ENCODE measurements at places on chromosomes 3 and 15.

DNA sequence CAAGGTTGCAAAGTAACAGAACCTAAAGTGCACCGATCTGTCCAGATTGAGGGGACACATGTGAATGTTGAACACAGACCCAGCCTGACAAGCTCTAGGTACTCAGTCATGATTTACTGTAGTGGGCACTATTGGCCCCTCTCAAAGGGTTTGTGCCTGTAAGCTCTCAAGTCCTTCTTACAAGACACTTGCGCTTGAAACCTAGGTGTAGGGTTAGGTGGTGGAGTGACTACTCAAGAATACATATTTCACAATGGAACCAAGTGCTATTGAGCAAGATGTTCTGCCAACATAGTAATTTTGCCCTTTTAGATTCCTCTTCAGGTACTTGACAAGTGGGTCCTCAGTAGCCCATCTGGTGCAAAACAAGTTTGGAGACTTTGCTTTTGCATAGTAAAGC lies 169.9 kb downstream of the AKAP13 start:
- DNase-seq, result no peak

GRCh38 chr3:123876858-123877257 lies 7.3 kb downstream of the MYLK start:
- no peak for DNase-seq

- DNase-seq, result no peak
Measured at GRCh38 chr15:93231994-93232393, 143.0 kb upstream of the RGMA start.

GRCh38 chr15:65305776-65306175 lies 1.3 kb downstream of the RNU5B-1 start:
- no peak for DNase-seq

- no peak for DNase-seq
Measured at GRCh38 chr3:89562373-89562772, 455.0 kb downstream of the EPHA3 start.

DNA sequence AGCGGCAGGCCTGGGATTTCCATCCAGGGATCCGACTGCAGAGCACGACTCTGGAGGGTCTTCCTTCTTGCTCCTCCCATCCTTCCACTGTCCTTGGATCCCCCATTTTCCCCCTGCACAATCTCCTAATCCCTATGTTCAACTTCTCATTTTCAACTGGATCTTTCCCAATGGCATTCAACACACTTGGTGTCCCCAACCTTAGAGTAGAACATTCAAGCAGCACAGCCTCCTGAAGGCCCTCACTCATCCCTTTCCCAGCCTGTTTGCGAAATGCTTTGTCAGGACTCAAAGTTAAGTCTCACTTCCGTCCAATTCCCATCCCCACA lies 32.3 kb downstream of the RPN1 start:
- no peak for DNase-seq

- DNase-seq, result no peak
Measured at GRCh38 chr3:63706321-63707085, 54.0 kb downstream of the SNTN start.

- no peak for DNase-seq
Measured at GRCh38 chr15:92847841-92848240, 52.3 kb upstream of the CHD2 start.

DNA sequence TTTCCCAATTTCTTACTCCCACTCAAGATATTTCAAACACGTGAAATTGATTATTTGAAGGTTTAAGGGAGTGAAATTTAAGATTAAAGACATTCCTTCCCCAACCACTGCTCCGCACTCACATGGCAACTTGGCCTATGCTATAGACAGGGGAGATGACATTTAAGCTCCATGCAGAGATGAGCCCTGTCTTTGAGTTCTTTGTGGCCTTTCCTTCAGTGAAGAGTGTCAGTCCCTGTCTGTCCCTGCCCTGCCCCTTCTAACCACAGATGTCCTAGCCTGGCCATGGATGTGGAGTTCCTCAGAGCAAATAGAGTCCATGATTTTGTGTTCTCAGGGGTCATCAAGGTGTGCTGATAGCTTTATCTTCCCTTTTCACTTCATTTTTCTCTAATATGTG lies 29.4 kb upstream of the THBS1 start:
- DNase-seq, result no peak

GRCh38 chr3:101857301-101857741 lies 8.0 kb downstream of the NFKBIZ start:
- no peak for DNase-seq

- no peak for DNase-seq
Measured at GRCh38 chr3:37702478-37703154, 159.1 kb upstream of the CTDSPL start.

DNA sequence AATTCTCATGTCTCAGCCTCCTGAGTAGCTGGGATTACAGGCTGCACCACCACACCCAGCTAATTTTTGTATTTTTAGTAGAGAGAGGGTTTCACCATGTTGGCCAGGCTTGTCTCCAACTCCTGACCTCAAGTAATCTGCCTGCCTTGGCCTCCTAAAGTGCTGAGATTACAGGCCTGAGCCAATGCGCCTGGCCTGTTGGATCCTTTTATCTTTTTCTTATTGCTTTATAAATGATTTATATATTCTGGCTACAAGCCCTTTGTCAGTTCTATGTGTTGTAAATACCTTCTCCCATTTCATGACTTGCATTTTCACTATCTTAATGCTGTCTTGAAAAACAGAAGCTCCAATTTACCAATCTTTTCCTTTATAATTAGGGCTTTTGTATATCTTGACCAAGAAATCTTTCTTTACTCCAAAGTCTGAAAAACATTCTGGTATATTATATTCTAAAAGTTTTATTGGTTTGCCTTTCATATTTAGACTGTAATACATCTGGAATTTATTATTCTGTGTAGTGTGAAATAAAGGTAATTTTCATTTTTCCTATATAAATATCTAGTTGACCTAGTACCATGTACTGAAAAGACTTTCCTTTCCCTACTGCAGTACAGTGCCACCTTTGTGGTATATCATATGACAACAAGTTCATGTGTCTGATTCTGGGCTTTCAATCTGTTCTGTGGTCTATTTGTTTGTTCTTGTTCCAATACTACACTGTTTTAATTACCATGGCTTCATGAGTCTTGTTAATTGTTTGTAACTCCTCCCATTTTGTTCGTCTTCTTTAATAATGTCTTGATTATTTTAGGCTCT lies 52.9 kb upstream of the RNU6-1 start:
- DNase-seq, result no peak

DNA sequence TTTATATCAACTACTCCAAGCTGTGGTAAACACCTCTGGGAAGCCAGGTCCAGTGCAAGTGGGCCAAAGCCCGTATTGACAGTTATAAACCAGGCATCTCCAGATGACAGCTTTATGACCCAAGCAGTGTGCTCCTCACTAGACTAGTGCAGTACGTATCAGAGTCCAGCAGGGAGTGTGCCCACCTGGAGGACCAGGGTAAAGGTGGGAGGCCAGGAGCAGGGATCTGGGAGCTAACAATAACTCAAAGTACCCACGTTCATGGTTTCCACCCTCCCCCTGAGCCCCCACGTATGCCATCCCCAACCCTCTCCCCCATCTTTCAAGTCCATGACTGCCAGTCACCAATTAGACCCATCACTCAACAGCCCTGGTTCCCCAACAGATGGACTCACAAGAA lies 27.0 kb upstream of the ALDH1A3 start:
- no peak for DNase-seq

DNA sequence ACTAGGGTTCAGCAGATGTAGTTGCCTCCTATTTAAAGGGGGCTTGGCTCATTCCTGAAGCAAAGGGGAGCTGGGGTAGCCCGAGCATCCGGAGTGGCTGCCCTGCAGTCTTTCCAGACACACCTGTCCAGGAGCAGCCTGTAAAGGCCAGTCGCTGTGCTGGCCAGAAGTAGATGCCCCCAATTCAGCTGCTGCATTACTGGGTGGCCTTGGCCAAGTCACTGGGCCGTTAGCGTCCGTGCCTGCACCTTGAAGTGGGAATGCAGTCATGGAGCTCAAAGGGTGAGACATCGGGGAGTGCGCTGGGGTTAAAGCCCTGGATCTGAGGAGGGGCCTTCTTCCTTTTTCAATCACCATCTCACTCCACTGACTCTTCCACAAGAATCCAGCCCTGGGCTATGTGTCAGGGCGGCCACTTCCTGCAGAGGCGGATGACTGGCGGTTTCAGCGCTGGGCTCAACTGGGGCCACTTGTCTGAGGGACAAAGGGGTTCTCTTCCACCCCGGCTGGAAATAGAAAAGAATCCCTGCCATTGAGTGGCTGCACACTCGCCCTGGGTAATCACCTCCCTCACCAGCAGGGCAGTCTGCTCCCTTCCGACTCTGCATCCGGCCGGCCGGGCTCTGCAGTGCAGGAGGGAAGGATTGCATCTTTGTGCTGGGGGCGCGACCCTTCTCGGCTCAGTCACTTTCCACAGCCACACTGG lies 11.8 kb downstream of the ALDH1A3 start:
- DNase-seq, result no peak

GRCh38 chr3:126245811-126246727 lies 65.7 kb upstream of the ALDH1L1 start:
- DNase-seq, result no peak

DNA sequence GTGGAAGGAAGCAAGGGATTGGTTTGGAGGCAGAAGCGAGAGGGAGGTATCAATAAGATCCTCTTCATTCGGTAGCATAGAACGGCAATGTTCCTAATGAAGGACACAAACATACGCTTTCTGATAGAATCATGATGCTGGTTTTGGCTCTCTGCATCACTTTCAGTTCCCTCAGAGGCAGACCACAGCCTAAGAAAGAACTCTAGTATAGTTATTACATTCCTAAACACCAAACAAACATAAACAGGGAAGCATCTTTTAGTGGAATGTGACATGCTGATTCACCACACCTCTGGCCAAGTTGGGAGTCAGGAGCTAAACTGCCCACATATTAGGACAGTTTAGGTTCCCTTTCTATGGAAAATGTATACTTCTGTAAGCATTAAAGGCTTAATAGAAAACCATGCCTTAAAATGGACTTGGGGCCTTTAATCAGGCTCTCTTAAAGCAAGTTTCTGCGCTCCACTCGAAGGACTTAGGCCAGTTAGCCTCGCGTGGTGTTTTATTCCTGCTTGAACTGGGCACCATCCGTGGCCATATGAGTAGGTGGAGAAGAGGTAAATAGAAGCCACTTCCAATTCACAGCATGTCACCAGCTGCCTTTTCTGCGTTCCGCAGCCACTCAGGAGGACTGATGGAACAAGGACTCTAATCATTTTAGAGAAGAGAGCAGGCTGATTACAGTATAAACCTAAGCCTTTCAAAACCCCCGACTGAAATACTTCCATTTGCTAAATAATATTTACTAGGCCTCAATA lies 53.7 kb downstream of the CD47 start:
- no peak for DNase-seq

DNA sequence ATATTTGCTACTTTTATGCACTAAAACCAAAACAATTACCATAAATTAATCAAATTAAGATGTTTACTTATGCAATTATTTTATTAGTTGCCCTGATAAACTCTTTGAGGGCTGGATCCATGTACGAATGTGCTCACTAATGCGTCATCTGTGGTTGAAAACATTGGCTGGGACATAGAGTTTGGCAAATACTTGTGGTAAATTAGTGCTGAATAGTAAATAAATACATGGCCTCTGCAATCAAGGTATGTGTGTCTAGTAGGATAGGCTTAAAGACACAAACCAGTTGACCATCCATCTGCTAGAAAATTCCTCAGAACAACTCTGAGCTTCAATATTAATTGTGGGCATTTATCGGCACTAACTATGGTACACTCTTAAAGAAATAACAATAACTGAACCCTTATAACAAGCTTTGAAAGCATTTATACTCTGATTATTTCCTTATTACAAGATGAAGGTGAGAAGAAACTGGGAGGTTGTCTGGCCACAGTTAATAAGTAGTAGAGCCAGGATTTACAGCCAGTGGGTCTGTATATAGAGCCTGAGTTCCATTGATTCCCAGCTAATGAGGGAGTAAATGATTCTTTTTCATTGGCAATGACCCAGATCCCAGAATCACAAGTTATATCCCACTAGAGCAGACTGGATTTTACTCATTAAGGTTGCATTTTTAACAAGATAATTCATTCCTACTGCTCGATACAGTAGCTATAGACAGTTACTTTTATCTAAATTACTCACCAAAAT lies 169.5 kb upstream of the CNTN6 start:
- no peak for DNase-seq

DNA sequence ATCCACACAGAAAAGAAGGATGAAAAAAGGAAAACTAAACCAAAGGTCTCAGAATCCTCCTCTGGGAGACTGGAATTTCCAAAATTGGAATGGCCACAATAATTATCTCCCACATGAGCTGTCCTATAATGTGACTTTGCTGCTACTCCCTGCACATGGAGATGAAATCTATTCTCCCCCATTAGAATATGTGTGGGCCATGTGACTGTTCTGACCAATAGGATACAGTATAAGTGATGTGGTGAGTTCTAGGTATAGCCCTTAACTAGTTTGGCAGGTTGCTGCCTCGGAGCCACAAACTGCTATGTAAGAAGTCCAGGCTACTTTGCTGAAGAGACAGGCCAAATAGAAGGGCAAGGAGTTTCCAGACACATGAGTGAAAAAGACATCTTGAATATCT lies 5.2 kb downstream of the TRIM59 start:
- DNase-seq, result no peak

GRCh38 chr15:90075420-90076289 lies 26.6 kb downstream of the IDH2 start:
- DNase-seq, result no peak

DNA sequence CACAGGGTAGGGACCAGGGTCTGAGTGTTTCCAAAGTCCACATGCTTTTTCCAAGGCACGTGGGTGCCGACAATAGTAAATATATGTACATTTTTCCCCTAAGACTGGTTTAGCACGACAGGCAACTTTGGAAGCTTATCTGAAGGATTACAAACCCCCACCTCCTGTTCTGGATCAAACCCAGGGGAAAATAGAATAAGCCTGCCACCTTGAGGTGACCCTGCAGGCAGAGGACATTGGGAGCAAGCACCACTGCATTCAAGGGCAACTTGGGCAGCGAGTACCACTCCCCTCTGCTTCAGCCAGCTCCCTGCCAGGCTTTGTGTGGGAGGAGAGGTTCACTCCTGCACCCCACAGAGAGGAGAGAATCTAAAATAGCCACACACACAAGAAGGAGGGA lies 44.8 kb downstream of the KBTBD12 start:
- no peak for DNase-seq

GRCh38 chr3:36774052-36774451 lies 9.7 kb upstream of the DCLK3 start:
- DNase-seq, result no peak

DNA sequence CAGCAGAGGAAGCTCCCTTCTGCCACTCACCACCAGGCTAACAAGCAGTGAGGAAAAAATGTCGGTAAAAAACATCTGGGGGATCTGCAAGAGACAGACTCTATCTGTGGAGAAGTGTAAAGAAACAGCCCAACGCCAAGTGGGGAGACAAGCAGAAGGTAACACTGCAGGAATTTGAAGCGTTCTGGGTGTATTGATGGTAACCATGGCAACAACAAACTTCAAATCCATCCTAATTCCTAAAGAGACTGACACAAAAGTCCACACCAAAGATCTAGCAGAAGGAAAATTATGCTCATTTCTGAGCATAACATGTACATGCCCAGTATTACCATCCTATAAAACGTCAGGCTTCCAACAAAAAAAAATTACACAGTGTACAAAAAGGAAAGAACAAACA lies 449.3 kb downstream of the GABRB3 start:
- DNase-seq, result no peak

GRCh38 chr3:181384970-181385369 lies 326.8 kb upstream of the SOX2 start:
- DNase-seq, result no peak

All from stimulated activated CD8-positive, alpha-beta memory T cell treated with anti-CD3 and anti-CD28 coated beads, Interleukin-15, amount 100 ng/mL, for 4 hours (primary cell).